ENCODE measurements at places on chromosomes 6 and 20.

DNA sequence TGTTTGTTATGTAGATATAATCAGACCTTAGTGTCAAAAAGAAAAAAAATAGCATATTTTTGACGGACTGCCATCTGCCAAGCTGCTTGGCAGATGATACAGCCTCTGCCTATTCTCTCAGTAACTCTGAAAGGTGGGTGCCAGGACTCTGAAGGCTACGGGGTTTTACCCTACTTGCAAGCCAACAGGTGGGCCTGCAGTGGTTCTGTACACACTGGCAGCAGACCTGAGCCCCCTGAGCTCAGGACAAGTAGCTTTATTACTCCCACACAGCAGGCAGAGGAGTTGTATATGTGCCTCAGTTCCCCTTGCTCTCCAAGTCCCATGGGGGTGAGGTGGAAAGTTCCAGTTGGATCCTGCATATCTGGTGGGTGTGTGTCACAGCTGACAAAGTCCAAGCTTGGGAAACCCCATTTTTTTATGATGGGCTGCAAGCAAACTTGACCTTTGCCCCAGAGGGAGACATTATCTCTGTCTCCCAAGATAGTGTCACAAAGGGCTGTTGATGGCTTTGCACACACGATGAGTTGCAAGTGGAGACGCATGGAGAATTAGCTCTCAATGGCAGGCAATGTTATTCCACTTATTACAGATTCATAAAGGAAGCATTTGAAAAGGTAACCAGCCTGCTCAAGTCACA, 20.5 kb upstream of the AFDN start:
- DNase-seq: no peak

- no peak for DNase-seq
These were observed 51.9 kb downstream of the ERMARD start for GRCh38 chr6:169803271-169803811.

- peak; percentile 54 for DNase-seq
These were observed 8.7 kb upstream of the CCR6 start for GRCh38 chr6:167113935-167114910.

GRCh38 chr6:122996794-122997505, 915 bp downstream of the CLVS2 start:
- no peak for DNase-seq

GRCh38 chr6:100372326-100373091, 92.2 kb downstream of the SIM1 start:
- DNase-seq: no peak

DNA sequence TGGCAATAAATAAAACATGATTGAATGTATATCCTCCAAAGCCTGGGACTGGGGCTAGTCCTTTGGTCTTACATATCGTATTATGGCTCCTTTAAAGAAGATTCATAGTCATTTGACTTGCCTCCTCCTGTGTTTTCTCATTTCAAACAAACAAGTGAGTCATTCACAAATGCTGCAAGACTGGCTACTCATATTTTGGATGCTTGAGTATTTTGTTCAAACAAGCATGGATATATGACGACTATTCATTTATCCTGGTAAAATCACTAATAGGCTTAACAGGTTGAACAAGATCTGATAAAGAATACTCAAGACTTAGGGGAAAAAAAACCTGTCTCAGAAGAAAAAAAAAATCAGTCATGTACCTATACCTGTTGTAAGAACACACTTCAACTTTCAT, 111.1 kb upstream of the CCDC28A start:
- DNase-seq: no peak

GRCh38 chr6:5208471-5208971, 52.2 kb downstream of the LYRM4 start:
- no peak for DNase-seq

DNA sequence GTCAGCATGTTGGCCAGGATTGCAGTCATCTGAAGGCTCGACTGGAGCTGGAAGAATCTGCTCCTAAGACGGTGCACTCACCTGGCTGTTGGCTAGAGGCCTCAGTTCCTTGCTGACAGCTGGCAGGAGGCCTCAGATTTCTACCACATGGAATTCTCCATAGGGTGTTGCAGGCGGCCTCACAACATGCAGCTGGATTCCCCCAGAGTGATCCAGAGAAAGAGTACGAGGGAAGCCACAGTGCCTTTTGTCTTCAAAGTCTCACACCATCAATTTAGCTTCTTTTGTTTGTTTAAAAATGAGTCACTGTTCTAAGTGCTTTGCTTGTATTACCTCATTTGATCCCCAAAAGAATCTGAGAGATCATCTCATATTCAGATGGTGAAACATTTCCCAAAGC, 65.5 kb upstream of the FYN start:
- no peak for DNase-seq

DNA sequence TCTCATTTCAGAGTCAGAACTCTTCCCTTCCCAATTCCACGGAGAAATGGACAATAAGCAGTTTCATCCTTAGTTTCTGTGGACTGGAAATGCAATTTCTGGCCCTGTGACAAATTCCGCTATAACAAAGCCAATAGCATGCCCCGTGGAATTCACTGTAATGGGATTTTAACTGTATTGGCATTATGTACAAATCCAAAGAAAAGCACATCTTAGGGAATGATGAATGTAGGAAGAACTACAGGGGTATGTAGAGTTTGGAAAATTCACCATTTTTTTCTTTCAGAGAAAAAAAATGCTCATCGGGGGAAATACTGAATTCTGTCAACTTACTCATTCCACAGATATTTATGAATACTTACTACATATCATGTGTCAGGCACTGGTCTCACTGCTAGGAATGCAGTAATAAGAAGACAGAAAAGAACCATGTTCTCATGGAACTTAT, 43.5 kb downstream of the KIF6 start:
- DNase-seq: no peak

Data from activated CD4-positive, alpha-beta T cell treated with anti-CD3 and anti-CD28 coated beads, Interleukin-2, amount 50 U/mL, for 4 hours (primary cell).